T-helper 1 cell (primary cell): ENCODE measurements at places on chromosomes 6 and 20.

DNA sequence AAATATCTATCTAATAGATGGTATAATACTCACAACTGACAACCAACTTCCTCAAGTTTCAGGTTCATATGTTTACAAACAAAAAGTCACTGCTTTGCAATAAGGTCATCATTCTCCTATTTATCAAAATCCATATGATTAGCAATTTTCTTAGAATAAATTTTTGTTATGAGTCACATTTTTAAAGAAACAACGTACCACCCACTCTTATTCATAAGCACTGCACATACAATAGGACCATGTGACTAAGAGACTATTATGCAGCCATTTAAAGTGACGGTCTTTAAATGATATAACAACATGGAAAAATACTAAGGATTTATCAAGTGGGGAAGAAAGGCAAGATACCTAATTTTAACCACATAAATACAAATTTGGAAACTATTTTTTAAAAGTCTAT is 40.0 kb downstream of the REPS1 start:
- DNase-seq: no peak

DNA sequence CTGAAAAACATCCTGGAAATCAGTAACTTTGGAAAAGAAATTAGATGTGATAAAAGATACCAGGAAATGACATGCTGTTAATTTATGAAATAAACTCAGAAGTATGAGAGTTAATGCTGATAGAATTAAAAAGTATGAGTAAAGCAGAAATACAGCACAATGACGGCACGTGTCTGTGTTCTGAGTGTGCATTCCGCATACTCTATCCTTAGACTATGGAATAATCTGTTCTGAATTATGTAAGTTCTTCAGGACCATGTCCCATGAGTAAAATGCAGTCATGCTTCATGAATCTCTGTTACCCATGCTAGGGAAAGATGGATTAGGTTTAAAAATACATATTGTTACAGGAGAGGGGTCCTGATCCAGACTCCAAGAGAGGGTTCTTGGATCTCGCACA is 21.7 kb downstream of the HECA start:
- DNase-seq: no peak

DNA sequence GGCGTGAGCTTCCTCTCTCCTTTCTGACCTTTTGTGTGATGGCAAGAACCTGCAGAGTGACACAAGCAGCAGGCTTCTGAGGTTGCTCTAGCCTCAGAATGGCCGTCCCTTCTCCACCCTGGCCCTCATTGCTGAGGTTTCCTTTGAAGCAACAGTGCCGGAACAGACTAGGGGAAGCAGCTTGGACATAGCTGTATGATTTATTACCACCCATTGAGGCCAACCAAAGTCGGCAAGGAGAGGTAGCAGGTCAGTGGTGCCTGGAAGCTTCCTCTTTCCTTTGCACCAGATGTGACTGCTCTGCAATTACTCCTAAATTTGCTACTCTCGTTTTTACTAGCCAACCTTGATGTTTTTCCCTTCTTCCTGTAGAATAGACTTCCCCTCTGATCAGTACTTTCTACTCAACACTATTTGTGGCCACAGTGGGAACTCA is 31.4 kb downstream of the PTPN1 start:
- DNase-seq: no peak

DNA sequence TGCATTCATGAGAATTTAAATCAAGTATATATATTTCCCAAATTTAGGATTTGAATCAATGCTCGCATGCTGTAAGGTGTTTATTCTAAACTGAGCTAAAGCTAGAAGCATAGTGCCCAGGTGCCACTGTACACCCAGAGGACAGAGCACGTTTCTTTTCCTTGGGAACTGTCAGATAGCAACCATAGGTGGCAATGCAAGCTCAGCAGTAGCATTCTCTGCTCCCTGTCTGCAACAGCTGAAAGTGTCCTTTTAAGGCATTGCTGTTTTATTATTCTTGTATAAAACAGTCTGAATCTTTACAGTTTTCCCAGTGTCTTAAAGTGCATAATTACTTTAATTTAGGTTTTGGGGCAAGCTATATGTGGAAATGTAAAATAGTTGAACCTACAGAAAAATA is 443.4 kb upstream of the MMS22L start:
- no peak for DNase-seq

- peak; percentile 52 for DNase-seq
Observed at GRCh38 chr20:23397961-23398360, 23.3 kb downstream of the NAPB start.

DNA sequence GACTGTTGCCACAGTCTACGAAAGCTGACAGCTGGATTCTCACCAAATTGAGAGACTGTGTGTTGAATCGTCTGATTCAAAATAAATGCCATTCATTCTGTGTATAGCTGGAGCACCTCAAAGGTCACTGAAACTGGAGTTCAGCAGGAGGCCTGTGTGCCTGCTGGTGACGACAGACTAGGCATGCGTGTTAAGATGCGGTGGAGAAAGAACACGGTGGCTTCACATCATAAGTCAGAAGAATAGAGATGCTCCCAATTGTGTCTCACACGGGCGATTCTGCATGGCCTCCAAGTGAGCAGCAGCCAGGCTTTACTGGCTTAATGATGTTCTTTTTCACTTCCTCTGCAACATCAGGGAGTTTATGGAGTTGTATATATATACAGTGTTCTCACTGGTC is 32.3 kb downstream of the SNHG17 start:
- DNase-seq: no peak

- no peak for DNase-seq
Observed at GRCh38 chr6:105985816-105986632, 100.1 kb upstream of the PRDM1 start.

DNA sequence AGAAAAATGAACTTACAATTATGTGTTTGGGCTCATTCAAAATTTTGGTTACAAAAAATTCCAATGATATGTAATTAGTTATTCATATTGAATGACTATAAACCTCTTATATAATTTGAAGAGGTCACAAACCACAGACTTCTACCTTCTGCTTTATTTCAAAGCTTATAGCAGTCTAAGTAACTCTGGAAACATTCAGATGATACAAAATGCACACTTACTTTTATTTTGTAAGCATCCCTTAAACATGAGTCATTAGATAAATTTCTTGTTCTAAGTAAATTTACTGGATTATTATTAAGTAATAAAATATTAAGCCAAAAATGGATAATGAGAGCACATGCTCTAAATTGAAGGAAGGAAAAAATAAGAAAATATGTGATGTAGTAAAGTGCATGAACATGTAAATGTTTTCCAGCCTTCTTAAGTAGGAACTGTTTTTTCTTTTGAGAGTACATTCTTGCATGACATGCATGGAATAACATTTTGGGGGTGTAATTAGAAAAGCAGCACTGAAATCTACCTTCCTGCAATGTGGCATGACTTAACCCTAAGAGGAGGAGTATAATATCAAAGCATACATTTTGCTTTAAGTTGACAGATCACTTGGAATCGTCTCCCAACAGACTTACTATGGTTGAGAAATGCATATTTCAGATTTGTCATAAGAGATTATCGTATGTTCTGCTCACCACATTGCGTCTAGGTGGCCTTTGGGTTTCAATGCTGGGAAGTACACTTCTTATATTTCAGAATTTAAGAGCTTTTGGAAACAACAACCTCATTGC is 372.7 kb upstream of the HSF2 start:
- no peak for DNase-seq

DNA sequence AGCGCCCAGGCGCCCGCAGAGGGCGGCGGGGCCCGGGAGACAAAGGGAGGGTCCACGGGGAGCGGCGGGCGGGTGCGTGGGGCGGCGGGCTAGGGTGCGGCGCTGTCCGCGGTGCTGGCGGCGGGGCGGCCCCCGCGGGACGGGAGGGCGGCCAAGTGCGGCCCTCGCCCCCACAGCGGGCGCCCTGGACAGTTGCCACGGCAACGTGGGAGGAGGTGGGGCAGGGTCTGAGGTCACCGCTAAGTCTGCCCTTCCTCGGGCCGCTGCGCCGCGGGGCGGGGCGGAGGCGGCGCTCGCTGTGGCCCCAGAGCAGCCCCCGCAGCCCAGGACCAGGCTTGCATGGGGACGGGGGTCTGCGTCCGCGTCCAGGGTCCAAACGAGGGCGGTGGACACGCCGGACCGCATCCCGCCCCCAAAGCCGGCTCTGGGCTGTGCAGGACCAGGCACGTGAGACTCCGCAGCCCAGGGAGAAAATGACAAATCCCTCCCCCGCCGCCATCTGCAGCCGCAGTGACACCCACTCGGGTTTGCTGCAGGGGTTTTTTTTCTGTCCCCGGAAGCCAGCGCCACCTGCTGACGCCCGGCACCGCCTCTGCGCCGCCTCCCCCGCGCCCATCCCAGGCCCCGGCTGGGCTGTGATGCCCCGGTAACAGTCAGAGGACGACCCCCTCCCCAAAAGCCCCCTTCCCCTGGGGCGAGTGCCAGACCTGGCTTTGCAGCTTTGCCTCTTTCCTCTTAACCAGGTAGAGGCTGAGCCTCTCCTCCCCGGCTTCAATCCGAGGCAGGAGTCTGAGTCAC is 36.8 kb downstream of the YTHDF1 start:
- DNase-seq: peak; percentile 59

- DNase-seq: no peak
Observed at GRCh38 chr6:10507715-10508114, 13.4 kb upstream of the GCNT2 start.

DNA sequence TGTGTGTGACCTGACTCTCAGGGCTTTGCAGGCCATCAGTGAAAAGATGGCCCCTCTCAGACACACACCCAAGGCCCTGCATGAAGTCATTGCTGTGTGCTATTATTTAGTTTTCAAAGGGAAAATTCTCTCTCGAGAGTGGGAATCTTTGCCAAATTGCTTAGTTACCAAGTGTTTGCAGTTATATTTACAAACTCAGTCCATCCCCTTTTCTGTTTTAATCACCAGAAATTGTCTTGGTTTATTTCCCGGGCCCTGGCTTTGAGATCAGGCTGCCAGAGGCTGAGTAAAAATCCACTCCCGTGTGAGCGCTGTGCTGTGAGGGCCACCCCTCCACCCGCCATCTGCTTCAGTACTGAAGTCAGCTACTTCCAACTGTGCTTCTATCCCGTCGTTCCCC is 163.1 kb downstream of the SOD2 start:
- DNase-seq: no peak

GRCh38 chr6:169205176-169206160 is 48.2 kb downstream of the THBS2 start:
- no peak for DNase-seq

DNA sequence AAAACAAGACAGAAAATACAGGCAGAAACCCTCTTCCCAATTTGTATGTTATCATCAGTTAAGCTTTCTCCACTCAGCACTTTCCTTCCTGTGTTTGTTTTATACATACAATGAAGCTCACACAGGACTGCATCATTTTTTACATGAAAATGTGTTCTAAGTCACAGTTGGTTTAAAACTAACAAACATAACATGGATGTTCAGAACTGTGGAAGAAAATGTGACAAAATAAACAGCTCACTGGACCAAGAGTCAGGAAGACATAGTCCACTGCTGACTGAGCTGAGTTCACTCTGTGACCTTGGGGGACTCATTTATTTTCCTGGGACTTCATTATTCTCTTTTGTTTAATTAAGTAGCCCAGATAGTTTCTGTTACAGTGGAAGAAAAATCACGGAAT is 331.5 kb downstream of the SYNE1 start:
- DNase-seq: no peak

DNA sequence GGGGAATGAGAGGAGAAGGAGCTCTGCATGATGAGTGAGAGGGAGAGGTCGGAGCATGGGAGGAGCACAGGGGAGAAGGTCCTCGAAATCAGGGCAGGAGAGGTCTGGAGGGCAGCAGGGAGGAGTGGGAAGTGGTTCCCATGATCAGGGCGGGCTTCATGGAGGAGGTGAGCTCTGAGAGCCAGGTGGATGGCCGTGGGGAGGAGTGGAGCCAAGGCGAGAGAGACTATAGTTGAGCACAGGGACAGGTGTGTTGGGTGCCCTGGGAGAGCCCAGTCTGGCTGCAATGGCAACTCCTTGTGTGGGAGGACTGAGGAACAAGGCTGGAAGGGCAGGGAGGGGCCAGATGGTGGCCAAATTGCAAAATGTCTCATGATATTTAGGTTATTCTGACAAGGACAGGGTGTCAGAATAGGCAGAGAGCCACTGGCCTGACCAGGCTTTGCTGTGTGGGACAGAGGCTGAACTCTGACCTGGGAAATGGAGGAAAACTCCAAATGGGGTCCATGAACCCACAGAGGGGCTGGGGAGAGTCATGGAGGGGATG is 21.4 kb downstream of the TTBK1 start:
- no peak for DNase-seq

- no peak for DNase-seq
Observed at GRCh38 chr6:21732731-21733130, 139.2 kb downstream of the SOX4 start.

DNA sequence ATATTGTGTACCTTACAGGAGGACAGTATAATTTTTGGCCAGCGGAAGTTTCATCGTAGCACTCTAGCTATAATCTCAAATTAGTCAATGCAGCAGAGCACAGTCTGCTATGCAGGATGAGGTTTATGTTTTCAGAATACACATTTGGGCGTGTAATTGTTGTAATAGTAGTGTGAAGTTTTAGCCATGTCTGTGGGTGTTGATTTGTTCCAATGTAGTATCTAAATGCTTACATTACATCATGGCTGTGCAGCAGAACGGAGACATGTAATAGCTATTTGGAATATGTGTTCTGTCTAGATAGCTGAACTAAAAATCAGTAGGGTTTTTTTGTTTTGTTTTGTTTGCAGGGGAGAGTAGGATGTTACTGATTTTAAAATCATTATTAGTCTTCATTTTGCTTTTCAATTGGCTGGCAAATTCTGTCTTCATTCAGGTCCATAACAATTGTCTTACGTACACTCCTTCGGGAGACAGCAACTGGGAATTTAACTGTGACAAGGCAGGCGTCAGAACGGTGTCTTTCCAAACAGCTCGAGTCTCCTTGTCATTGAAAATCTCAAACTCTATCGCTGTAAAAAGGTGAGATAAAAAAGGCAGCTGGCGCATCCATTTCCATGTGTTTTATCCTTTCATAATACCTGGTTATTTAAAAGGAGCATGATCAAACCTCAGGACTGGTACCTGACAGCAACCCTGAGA is 65.1 kb upstream of the CDH4 start:
- no peak for DNase-seq

GRCh38 chr6:21707524-21708319 is 114.2 kb downstream of the SOX4 start:
- DNase-seq: no peak

GRCh38 chr6:137095651-137096238 is 51.0 kb upstream of the IL20RA start:
- no peak for DNase-seq

GRCh38 chr6:148770408-148771211 is 23.8 kb downstream of the UST start:
- DNase-seq: no peak

DNA sequence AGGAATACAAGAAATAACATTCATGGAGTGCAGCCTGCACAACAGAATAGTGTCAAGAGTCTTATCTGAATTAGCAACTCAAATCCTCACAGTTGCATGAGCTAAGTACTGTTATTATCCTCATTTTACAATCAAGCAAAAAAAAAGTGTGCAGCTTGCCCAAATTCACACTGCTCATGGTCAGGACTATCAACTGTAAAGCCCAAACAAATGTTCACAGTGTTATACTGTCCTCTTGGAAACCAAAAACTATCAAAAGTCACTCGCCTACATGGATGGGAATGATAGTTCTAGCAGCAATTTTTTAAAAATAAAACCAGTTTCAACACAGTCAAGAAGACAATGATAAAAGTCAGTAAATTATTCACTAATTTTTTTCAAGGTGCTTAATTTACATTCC is 114.6 kb upstream of the HSF2 start:
- no peak for DNase-seq
